ENCODE measurements at places on chromosomes 2 and 18.

GRCh38 chr2:238166391-238167343, 7.9 kb downstream of the ERFE start:
- DNase-seq, result peak; percentile 14

DNA sequence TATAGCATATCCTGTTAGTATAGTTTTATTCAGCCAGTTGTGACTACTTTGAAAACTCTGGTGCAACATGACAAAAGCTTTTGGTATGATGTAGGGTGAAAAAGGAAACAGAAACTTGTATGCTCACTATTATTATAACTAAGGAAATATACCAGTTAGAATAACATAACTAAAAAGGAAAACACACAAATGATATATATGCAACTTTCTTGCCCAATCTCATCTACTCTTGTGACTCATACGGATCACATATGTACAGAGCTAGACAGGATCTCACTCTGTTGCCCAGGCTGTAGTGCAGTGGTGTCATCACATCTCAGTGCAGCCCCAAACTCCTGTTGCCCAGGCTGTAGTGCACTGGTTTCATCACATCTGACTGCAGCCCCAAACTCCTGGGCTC, 12.4 kb upstream of the TLK1 start:
- DNase-seq, result no peak

GRCh38 chr2:240333985-240334384, 101.5 kb upstream of the GPC1 start:
- DNase-seq, result no peak

GRCh38 chr2:238170386-238171071, 11.8 kb downstream of the ERFE start:
- DNase-seq, result no peak

DNA sequence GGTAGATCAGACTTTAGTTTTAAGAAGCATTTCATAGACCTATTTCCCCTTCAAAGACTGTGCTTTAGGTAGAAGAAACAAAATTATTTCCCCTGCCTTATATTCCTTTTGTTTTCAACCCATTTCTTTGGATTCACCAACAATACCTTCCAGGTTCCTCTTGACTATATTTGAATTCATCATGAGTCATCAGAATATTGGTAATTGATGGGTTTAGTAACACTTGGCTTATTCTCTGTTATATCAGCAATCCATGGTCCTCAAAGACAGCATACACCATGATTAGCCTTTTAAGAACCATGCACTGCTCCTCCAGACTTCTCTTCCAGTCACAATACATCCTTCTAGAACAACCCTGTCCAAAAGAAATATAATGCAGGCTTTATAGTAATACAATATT, 83.0 kb upstream of the NOSTRIN start:
- DNase-seq, result no peak

GRCh38 chr18:79797518-79798345, at the start of gene KCNG2:
TSS of gene KCNG2 (plus strand) at chr18:79797938. CDS start at chr18:79863668, 65,730 bp downstream.
- DNase-seq, result peak; percentile 28

GRCh38 chr2:160977376-160977775, 182.9 kb upstream of the TANK start:
- DNase-seq, result no peak

DNA sequence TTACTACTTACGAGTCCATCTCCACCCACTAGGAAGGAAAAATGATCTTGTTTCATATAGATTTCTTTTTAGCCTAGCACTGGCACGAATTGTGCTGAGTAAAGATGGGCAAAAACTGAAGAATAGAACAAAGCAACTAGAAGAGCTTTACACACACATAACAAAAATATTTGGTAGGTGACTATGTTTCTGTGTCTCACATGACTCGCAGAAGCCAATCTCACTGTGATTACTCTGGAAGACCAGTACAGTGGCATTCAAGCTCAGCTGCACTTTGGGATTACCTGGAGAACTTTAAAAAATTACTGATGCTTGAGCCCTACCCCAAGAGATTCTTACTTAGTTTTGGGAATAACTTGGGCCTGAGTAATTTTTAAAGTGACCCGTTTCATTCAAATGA, 378.7 kb downstream of the METTL4 start:
- DNase-seq, result no peak

DNA sequence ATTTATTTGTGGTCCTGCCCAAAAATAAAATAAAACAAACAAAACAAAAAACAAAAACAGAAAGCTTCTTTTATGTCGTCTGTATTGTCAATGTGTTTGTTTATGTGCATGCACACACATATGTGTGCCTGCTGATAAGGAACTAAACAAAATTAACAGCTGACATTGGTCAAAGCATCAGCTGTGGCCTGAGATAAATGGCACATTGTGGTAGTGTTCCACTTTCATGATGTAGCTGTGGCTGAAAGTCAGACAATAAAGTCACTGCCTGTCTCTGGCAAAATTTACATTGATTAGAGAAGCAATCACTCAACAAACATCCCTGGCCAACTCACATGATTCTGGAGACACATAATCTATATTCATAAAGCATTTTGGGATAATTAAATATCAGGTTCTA, 203.4 kb upstream of the PIK3C3 start:
- no peak for DNase-seq

- DNase-seq, result no peak
Observed at GRCh38 chr2:149363958-149364357, 33.6 kb downstream of the LYPD6 start.

DNA sequence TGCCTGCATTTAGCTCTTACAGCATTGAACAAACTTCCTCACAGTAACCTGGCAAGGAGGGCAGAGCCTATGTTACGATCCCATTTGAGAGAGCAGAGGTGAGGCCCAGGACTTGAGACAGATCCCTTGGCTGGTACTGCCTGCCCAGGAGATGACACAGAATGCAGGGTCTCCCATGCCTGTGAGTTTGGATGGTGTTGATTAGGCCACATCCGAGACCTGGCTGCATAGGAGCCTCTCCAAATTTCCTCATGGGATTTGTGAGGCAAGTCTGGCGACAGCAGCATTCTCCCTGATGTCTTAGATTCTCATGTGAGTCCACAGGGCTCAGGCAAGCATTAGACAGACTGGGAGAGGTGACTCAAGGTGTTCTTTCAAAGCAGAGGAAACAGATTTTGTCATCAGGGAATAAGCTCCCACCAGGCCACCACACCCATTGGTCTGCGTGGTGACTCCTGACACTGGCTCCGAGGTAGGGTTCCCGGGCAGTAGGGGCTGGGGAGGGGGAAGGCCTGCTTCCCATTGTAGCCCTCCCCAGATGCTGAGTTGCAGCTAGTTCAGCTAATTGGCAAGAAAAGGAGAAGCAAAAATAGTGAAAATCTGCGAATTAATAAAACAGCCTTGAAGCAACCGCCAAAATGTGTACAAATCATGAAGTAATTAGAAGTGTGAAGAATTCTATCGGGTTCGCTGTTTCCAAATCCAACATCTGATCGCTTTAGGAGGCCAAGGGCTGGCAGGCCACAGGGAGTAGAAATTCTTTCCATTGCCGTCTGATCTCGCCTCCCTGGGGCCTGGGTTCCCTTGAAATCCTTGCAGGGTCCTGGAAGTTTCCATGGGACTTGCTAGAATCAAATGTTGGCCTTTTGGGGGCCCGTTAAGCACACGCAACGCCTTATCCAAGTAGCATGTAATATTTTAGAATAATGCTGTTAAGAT, 68.0 kb downstream of the MAPK4 start:
- DNase-seq, result no peak

DNA sequence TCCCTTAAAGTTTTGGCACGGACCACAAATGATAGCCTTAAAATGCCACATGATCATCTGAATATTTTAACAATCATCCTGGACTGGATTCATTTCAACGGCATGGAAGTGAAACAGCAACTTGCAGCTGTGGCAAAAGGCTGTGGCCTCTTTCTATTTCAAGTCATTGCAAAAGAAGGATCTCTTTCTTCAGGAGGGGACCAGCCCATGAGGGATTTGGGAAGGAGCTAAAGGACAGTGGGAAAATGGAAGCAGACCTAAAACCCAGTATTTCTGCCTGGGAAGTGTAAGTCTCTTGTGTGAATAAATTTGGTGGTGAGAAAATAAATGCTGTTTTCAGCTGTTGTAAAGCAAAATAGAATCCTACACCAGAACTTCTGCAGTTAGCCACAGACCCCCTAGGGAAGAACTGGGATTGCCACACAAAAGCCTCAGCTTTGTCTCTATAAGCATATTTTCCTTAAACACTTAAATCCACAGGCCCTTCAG, 107.3 kb upstream of the ZFP36L2 start:
- no peak for DNase-seq

DNA sequence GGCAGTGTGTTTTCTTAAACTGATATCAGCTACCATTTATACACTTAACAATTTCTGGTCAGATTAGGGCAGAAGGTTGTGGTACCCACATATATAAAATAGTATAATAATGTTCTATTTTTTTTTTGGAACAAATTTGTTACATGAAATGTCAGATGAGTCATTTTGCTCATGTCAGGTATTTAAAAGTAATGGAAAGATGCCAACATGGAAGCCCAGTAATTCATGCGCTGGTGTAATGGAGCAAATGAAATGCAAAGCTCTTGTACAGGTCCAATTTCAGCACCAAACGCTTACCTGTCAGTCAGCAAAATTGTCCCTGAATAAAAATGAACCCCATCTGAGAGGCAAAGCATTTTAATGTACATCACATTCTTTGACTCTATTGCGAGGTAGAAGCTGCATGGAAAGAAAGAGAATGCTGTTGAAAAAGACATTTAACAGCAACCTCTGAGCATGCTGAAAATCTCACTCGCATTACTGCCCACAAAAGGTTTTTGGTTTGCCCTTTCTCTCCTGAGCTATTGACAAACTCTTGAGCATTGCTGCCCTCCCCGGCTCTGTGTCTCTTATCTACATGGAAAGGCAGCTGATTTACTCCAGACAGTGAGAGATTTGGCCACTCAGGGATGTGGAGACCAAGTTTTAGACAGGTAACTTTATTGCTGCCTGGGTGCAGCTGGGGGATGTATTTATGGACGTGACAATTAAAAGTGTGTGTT, 217.5 kb downstream of the CAMKMT start:
- DNase-seq, result no peak

DNA sequence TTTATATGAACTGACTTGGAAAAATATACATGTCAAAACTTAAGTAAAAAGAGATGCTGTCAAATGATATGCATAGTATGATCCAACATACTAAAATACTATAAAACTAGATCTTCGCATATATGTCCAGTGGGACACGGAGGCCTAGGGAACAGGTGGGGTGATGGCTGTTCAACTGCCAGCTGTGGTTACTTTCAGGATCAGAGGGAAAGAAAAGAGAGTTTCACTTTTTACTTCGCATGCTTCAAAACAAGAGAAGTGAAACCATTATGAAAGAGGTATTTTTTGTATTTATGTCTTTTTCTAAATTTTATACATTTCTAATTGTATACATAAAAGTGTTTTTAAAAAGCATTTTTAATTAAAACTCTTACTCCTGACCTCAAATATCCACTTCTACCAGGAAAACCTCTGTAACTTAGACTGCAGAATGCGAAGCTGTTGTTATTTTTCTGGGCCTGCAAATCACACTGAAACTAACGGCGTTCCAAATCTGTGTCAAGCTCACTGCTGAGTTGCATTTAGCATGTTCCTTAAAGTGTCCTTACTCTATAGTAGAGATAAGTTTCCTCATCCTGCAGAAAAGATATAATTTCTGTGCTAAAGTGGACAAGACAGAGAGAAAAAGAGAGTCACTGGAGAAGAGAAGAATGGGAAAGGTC, 97.8 kb upstream of the SLC35G4 start:
- no peak for DNase-seq

DNA sequence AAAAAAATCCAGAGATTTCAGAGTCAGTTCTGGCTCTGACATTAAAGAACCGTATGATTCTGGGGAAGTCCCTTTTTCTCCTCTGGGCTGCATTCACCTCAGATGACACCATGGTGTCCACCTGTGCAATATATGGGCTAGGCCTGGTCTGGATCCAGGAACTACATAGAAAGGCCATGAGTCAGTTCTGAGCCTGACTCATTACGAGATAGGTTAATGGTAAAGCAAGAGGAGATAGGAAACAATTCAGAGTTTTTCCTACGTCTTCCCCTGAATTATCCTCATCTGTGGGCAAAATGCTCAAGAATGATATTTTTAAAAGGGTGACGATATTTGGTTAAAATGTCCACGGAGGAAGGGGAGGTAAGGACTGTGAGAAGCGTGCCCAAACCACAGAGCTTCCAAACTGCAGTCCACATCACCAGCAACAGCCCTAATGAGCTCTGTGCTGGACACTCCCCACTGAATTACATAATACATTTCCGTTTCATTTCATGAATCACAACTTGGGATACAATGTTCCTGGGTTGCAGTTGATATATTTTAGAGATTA, 180.1 kb upstream of the OSR1 start:
- no peak for DNase-seq

GRCh38 chr2:239944694-239945551, 80.2 kb downstream of the NDUFA10 start:
- peak; percentile 19 for DNase-seq

DNA sequence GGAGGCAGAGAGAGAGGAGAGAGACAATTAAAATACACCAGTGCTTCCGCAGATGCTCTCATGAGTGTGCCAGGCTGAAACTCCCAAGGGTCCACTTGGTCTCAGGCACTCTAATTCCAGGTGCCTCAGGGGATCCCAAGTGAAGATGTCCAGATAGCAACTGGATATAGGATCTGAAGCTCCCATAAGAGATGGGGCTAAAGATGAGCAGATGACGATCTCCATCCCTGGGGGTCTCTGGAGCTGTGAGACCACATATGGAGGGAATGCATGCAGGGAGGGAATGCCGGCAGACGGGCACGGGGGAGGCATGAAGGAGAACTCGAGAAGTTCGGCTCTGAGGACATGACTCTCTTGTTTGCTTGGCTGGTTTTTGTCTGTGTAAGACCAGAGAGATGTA, 223.7 kb upstream of the RAB6C start:
- DNase-seq, result no peak

GRCh38 chr2:142325870-142326269, 195.1 kb upstream of the LRP1B start:
- no peak for DNase-seq

DNA sequence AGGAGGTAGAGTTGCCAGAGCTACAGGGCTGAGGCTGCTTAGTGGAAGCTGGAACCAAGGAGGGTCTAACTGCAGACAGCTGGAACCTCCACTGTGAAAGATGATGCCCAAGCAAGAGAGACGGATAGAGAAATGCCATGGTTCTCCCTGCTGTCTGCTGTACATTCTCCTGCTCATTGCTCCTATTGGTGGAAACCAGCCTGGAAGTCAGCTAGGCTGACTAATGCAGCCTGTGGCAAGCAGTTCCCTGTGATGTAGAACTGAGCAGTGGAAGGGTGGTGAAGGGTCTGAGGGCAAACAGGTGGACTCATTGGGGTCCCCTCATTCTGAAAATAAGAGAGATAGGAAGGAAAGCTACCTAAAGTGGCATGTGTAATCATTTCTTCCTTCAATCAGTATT, 563.6 kb downstream of the SLC4A3 start:
- DNase-seq, result no peak

DNA sequence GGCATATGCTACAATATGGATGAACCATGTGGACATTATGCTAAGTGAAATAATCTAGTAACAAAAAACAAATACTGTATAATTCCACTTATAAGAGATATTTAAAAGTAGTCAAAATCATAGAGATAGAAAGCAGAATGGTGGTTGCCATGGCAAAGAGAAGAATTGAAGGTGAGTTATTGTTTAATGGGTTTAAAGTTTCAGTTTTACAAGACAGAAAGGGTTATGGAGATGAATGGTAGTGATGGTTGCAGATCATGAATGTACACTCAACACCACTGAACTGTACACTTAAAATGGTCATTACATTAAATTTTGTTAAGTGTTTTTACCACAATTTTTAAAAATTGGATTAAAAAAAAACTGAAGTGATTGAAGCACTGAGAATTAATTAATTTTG, 298.2 kb upstream of the ZC3H15 start:
- no peak for DNase-seq
